ENCODE measurements at places on chromosomes 2 and 18. TPM values are rescaled to one million over a fixed set of nuclear protein-coding genes. Genes with fewer than 3 reads are reported as not detected.

DNA sequence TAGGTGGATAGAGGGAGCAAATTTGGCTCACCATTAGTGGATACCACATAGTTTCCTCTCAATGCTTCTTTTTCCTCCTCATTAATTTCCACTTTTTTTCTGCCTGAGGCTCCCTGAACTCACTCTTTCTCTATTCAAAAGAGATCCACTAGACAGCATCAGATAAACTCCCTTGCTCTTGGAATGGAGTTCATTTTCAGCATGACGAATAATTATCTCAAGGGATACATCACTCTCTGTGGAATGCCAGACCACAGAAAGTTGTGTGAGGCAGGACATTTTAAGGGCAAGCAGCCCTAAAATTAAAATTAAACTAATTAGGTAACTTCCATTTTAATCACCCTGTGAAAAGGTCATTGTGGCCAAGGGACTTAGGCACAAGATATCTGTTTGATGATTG, 1920.1 kb upstream of the CELF4 start:
- no peaks in the 10 kb centered on the region for H3K27me3 ChIP-seq
- no peaks in the 10 kb centered on the region for H3K36me3 ChIP-seq
- no peak for DNase-seq
- no peak overlapping the region for H3K27ac ChIP-seq
- H3K4me1 ChIP-seq, result no peaks in the 10 kb centered on the region

DNA sequence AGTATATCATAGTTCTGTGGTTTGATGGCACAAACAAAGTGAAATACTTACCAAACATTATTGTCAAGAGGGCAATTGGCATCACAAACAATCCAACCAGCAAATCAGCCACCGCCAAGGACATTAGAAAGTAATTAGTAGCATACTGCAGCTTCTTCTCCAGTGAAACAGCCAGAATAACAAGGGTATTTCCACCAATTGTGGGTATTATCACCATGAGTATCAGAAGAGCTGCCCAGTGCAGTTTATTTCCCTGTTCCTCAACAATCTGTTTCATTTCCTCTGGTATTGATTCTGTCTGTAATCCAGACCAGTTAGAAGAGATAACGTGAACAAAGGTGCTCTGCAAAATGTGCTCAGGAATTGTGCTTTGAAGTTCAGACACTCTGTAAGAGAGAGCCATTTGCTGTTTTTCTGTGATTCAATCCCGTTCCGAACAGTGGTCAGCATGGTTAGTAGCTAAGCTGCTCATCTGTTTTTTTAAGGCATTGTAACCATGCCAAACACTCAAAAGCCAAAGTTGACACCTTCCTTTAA, 1.4 kb downstream of the HTR2B start:
- no peaks in the 10 kb centered on the region for H3K27me3 ChIP-seq
- H3K4me1 ChIP-seq, result peaks cover 22% of the 10 kb centered on the region
- no peak overlapping the region for H3K27ac ChIP-seq
- DNase-seq, result no peak
- peaks cover 1% of the 10 kb centered on the region for H3K36me3 ChIP-seq

- no peak for DNase-seq
- peak overlapping the region; percentile 63 for H3K27ac ChIP-seq
- peak overlapping the region; percentile 53 for H3K4me3 ChIP-seq
- H3K36me3 ChIP-seq, result no peaks in the 10 kb centered on the region
These were observed 14.2 kb downstream of the IL18RAP start for GRCh38 chr2:102437122-102437521.

GRCh38 chr2:235004329-235004903, 52.6 kb downstream of the SH3BP4 start:
- H3K27me3 ChIP-seq, result no peaks in the 10 kb centered on the region
- H3K27ac ChIP-seq, result no peak overlapping the region
- H3K4me1 ChIP-seq, result no peaks in the 10 kb centered on the region
- H3K4me3 ChIP-seq, result no peak overlapping the region
- no peak for DNase-seq

GRCh38 chr2:215830304-215830703, 183.0 kb downstream of the MREG start:
- peaks cover 26% of the 10 kb centered on the region for H3K4me1 ChIP-seq
- no peak overlapping the region for H3K27ac ChIP-seq
- H3K27me3 ChIP-seq, result no peaks in the 10 kb centered on the region

DNA sequence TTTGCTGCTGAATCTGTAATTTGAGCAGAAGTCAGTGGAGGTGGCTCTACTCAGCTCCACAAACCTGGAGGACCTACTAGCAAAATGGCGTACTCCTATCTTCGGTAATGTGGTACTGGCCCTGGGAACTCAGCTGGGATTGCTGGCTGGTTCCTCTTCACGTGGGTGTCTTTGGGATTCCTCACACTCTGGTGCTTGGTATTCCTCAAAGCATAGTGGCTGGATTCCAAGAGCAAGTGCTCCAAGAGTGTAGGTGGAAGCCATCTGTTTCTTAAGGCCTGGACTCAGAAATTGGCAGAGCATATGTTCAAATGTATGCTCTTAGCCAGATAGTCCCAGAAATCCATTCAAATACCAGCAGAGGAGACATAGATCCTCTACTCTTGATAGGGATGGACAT, 281.9 kb upstream of the CDH7 start:
- no peaks in the 10 kb centered on the region for H3K4me1 ChIP-seq
- no peak overlapping the region for H3K27ac ChIP-seq
- no peak overlapping the region for H3K4me3 ChIP-seq
- DNase-seq, result no peak
- H3K36me3 ChIP-seq, result no peaks in the 10 kb centered on the region

DNA sequence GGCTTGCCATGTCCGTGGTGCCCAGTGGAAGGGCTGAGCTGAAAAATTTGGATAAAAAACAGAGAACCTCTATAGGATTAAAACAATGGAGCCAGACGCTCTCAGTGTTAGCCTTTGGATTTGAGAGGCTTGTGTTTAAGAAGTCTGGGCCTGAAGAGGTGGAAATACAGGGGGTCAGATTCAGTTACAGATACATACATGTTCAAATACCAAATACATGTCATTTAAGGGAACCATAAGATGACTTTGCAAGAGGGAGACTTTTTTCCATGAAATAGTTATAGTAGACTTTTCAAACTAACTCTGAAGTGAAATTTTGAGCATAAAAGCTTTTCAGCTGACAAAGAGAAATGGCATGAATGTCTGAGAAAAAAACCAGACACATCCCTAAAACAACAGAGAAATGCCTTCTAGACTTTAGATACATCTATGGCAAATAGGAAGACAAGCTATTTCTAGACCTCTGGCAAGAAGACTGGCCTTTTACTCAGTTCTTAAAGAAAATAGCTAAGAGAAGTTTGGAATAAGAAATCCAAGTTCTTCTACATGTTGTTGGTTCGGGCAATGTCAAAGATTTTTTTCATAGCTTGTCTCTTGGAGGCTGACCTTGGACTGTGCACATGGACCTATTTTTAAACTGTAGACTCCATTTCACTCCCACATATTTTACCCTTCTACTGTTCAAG, 112.9 kb downstream of the LTBP1 start:
- no peaks in the 10 kb centered on the region for H3K36me3 ChIP-seq
- H3K27ac ChIP-seq, result no peak overlapping the region
- no peak overlapping the region for H3K4me3 ChIP-seq
- H3K27me3 ChIP-seq, result peaks cover 27% of the 10 kb centered on the region
- H3K4me1 ChIP-seq, result no peaks in the 10 kb centered on the region

DNA sequence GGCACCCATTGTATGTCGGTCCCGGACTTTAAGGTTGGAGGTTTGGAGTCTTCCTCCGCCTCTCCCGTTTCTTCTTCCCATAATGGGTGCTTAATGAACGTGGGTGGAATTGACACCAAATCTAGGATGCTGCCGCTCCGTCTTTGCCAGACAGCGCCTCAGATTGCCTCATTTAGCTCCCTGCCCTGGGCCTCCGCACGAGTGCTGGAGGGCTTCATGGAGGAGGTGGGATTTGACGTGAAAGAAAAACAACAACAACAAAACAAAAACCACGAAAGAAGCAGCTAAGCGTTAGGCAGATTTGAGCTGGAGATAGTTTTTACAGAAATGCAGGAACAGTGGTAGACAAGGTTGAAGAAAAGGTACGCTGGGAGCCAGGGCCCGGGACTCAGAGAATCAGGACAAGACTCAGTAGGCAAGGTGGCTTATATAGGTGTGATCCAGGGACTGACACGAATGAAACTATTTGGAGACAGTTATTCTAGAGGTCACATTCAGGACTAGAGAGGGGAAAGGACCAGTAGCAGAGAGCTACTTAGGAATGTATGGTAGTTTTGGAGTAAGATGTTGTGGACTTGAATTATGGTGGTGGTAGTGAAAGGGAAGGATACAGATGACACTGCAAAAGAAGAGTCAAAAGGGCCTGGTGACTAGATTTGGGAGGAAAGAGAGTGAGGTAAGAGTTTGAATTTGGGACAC, 605 bp downstream of the ZNF2 start:
- H3K36me3 ChIP-seq, result peaks cover 15% of the 10 kb centered on the region
- peak overlapping the region; percentile 93 for H3K27ac ChIP-seq
- H3K27me3 ChIP-seq, result no peaks in the 10 kb centered on the region
- H3K4me3 ChIP-seq, result peak overlapping the region; percentile 99
- H3K4me1 ChIP-seq, result peaks cover 37% of the 10 kb centered on the region

DNA sequence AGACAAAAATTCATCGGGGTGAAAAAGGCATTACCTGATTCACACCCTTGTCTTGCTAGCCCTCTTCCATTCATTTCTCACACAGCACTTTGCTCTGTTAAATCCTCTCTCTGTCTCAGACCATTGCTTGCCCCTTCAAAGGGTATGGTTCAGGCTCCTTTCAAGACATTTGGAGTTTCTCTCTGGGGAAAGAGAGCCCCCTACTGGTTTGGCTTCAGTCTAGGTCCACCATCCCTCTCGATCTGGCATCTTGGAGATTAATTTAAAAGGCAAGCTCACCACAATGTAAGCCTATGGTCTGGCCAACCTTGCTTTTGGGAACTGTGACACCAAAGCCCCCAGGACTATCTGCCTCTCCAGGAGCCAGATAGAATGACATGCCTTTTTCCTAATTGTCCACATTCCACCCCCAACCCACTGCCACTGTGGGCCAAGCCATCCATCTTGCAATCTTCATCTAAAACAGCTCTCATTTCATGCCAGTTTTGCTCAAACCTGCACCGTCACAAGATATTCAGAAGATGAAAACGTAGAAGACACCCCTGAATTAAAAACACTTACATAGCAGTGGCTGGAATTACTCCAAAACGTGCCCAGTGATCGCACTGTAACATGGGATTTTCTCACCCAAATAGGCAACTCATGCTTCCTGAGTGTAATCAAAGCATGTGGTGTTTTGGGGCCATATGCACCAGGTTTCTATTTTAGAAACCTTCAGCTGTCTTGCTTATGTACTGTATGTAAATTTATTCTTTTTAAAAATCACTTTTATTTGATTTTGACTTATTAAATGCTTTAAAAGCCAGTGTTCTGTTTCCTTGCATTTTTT, 93.9 kb downstream of the FARSB start:
- H3K4me3 ChIP-seq, result no peak overlapping the region
- no peaks in the 10 kb centered on the region for H3K27me3 ChIP-seq
- DNase-seq, result peak; percentile 35
- no peaks in the 10 kb centered on the region for H3K4me1 ChIP-seq

DNA sequence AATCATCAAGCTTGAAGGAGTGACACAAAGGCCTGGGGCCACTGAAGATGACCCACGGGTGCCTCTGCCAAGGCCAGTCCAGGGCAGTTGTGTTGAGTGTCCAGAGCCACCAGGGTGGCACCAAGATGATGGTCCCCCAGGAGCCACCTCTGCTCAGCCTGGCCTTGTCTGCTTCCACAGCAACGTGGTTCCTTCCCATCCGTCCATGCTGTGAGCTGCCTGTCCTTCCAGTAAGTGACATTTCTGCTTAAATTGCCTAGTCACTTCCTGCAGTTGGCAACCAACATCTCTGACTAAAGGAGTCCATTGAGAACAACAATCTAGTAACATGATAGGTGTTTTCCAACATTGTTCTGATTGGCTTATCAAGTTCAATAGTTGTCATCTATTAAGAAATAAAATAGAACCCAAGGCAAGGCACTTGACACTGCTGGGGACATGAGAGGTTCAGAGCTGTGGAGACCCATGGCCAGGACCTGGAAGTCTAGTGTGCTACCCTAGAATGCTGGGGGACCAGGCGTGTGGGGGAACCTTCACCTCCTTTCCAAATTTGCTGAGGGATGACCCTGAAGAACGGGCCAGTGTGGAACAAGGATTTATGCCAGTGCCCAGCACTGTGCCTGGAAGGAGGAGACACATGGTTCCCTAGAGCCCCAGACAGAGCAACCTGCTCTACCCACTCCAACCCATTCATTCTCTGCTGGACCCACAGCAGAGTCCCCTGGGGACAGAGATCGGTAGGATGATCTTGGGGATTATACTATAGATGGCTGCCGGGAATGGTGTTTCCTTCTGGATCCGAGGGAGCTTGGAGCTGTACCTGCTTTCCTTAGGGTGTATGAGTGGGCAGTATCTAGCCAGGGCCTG, 98.9 kb upstream of the EPC2 start:
- DNase-seq, result peak; percentile 49
- peak overlapping the region; percentile 49 for H3K4me3 ChIP-seq
- peak overlapping the region; percentile 92 for H3K27ac ChIP-seq
- H3K27me3 ChIP-seq, result no peaks in the 10 kb centered on the region
- peaks cover 2% of the 10 kb centered on the region for H3K36me3 ChIP-seq

GRCh38 chr18:5178519-5178918, 18.5 kb downstream of the AKAIN1 start:
- DNase-seq, result no peak
- H3K4me3 ChIP-seq, result no peak overlapping the region
- no peaks in the 10 kb centered on the region for H3K27me3 ChIP-seq
- peaks cover 15% of the 10 kb centered on the region for H3K4me1 ChIP-seq
- H3K27ac ChIP-seq, result no peak overlapping the region

DNA sequence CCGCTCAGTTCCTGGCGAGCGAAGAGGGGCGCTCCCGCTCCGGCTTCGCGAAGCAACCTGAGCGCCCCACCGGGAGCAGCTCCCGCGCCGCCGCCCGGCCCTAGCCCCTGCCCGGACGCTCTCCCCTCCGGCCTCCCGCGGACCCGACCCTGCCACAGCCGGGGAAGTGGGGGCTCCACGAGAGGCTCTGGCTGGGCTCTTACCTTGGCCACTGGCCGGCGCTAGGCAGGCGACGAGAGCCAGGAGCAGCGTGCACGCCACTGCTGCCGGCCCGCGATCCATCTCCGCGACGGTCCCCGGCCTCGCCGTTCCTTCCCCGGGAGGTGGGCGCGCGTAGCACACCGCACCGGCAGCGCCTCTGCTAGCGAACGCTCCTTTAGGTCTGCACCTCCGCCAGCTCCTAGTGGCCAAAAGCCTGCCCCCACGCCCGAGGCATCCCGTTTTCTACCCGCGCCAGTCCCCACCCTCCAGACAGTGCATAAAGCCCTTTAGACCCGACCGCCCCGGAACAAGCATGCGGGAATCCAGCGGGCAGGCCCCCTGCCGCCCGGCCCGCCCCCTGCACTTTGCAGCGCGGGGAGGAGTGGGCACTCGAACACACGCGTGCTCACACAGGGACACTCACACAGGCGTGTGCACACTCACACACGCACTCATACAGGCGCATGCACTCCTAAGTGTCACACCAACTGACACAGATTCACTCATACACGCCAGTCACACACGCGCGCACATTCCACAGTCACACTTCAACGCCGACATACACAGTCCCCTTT, at the start of gene LRP2:
LRP2 (minus strand) TSS at position 417 of the 776 bp plus-strand sequence; CDS start at position 282, 135 bp downstream.
- H3K4me3 ChIP-seq, result peak within 1 kb of the TSS; percentile 93
- H3K27me3 ChIP-seq, result peaks cover 63% of the 10 kb centered on the region
- DNase-seq, result peak; percentile 27

PLEK gene
- total RNA-seq, result 2.4 TPM

CHRNA1 gene
- total RNA-seq, result not detected

BMP10 gene
- total RNA-seq, result not detected

LBX2 gene
- 1.2 TPM for total RNA-seq

DNAJC27 gene
- 9.8 TPM for total RNA-seq

C2orf78 gene
- total RNA-seq, result not detected
